ENCODE measurements at places on chromosomes 2 and 18. TPM values are rescaled to one million over a fixed set of nuclear protein-coding genes. Genes with fewer than 3 reads are reported as not detected.

DNA sequence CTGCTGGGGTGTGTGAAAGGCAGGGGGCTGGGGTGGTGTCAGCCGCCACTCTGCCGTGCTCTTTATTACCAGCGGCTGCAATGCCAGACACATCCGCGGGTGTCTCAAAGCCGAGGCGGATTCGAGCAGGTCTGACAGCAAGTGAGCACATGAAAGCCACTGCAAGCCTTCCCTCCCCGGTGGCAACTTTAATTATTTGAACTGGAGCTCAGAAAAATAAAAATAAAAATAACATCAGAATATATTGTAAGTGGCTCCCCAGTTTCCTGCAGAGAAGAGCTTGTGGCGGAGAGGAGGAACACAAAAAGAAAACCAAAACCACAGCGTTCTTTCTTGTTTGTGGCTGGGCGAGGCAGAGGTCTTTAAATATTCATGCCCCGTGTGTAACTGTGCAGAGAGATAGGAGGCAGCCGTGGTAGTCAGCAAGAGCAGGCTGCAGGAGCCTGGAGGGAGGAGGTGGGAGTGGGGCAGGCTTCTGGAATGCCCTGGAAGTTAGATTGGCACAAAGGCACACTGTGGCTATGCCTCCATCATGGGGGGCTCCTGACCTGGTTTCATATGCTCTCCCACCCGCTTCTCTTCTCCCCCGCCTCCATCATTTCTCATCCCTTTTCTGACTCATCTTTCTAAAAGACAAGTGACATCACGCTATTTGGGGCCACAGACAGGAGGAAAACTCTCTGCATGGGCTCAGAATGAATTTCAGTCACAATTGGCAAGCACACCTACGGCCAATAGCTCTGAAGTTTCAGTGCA is 199.8 kb downstream of the CLIP4 start:
- DNase-seq = peak; percentile 34

- no peak for DNase-seq
Measured at GRCh38 chr18:62571648-62572047, 48.8 kb downstream of the ZCCHC2 start.

- no peak for DNase-seq
Measured at GRCh38 chr18:57885931-57886330, 82.8 kb upstream of the ATP8B1 start.

- DNase-seq = no peak
Measured at GRCh38 chr2:200423541-200423940, 86.3 kb downstream of the KCTD18 start.

- DNase-seq = no peak
Measured at GRCh38 chr2:117994729-117995128, 19.1 kb downstream of the CCDC93 start.

DNA sequence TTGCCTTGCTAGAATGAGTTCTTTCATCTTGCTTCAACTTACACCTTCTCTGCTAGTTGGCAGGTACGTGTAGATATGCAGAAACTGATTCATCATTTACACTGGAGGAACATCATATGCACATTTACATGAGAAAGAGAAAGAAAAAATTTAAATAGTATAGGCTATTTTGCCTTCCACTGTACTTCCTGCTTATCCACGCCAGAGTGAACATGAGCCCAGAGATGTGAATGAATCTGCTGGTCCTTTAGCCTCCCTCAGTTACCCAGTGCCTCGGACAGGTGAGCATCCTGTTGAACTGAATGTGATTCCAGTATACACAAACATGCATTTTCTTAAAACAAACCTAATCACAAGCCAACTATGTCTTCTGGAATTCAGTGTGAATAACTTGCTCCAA is 83.6 kb downstream of the SESTD1 start:
- peak; percentile 15 for DNase-seq

GRCh38 chr18:2002151-2002550 is 569.2 kb downstream of the METTL4 start:
- no peak for DNase-seq

DNA sequence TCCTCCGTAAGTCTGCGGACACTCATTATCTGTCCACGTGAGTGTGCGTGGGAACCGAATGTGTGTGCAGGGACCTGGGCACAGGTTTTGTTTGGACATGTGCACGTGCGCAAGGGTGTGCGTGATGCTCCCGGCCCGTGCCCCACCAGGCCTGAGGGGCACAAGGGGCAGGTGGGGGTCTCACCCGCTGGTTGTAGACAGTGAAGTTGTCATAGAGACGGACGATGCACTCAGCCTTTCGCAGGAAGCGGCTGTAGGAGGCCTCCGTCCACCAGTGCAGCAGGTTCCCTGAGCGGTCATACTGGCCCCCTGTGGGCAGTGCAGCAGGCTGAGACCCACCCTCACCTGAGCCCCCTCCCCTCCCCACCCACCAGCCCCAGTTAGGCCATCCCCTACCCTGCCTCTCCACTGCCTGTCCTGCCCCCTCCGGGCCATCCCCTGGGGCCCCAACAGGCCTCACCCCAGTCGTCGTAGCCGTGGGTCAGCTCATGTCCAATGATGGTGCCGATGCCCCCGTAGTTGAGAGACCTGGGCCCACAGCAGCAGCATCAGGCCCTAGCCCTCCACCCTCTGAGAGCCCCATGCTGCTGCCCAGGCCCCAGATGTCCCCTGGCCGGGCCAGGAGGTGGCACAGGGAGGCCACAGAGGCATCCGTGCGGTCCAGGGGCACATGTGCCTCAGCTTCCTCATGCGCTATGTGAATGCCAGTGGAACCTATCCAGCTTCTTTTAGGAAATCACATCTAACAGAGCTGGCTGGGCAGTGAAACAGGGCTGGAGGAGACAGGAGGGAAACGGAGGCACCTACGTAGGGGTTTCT is 6.1 kb downstream of the ECEL1 start:
- no peak for DNase-seq

GRCh38 chr2:220682616-220683015 is 889.5 kb downstream of the EPHA4 start:
- no peak for DNase-seq

GRCh38 chr18:79784071-79784913 is 13.4 kb upstream of the KCNG2 start:
- no peak for DNase-seq

- no peak for DNase-seq
Measured at GRCh38 chr18:34038086-34038485, 186.6 kb downstream of the NOL4 start.

DNA sequence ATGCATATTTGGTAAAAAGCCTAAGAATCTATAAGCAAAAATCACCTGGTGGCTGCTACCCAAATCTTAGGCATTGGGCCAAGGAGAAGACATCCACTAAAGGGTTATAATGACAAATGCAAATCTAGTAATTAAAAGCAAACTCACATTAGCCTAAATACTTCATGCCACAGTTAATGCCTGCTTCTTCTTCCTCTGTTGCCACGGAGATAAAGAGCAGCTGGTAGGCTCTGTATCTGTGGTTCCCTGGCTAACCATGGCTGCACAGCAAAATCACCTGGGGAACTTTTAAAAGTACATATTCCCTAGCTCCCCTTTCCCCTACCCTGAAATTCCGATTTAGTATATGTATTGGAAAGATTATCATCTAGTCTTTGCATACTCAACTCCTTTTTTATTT is 114.3 kb downstream of the LNPK start:
- no peak for DNase-seq

- no peak for DNase-seq
Measured at GRCh38 chr18:46097431-46097800, 680 bp downstream of the ATP5F1A start.

GRCh38 chr2:20165677-20166509 is 59.0 kb downstream of the SDC1 start:
- no peak for DNase-seq

DNA sequence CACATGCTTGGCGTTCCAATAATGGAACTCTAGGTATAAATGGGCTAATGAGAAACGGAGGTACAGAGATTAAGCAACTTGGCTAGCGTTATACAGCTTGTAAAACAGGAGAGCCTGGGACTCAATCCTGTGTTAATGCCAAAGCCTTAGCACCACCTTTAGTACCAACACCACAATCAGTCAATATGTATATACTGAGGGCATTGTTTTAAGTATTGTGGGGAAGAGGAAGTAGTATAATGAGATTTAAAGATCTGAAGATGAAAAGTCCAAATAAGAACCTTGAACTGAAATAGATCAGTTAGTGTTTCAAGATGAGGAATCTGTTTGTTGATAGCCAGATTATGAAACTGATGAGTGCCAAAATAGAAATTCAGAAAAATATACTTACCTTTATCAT is 8.1 kb downstream of the MARS2 start:
- DNase-seq = no peak

DNA sequence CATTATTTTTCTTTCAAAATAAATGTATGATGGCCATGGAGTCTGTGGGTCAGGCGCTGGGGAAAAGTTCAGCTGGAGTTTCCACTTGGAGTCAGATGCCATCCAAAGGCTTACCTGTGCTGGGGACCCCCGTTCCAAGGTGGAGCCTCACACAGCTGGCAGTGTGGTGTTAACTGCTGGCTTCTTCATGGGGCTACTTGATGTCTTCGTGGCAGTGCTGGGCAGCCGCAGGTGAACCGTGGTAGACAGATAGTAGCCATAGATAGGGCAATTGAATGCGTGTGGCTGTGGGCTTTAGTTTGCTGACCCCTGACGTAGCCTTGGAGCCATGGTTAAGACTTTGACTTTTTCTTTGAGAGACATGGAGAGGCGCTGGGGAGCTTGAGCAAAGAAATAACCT is 83.1 kb downstream of the HS6ST1 start:
- no peak for DNase-seq

GRCh38 chr18:79497638-79498081 is 101.9 kb downstream of the NFATC1 start:
- peak; percentile 57 for DNase-seq

GRCh38 chr2:219861307-219861706 is 233.9 kb downstream of the SLC4A3 start:
- no peak for DNase-seq

LRP1B gene
- polyA plus RNA-seq = not detected

SOX11 gene
- polyA plus RNA-seq = 0.01 TPM

CDH19 gene
- polyA plus RNA-seq = not detected

DSG4 gene
- polyA plus RNA-seq = not detected

Measured in B cell (primary cell).